CD8-positive, alpha-beta memory T cell (primary cell): ENCODE measurements at places on chromosomes 6 and 20.

DNA sequence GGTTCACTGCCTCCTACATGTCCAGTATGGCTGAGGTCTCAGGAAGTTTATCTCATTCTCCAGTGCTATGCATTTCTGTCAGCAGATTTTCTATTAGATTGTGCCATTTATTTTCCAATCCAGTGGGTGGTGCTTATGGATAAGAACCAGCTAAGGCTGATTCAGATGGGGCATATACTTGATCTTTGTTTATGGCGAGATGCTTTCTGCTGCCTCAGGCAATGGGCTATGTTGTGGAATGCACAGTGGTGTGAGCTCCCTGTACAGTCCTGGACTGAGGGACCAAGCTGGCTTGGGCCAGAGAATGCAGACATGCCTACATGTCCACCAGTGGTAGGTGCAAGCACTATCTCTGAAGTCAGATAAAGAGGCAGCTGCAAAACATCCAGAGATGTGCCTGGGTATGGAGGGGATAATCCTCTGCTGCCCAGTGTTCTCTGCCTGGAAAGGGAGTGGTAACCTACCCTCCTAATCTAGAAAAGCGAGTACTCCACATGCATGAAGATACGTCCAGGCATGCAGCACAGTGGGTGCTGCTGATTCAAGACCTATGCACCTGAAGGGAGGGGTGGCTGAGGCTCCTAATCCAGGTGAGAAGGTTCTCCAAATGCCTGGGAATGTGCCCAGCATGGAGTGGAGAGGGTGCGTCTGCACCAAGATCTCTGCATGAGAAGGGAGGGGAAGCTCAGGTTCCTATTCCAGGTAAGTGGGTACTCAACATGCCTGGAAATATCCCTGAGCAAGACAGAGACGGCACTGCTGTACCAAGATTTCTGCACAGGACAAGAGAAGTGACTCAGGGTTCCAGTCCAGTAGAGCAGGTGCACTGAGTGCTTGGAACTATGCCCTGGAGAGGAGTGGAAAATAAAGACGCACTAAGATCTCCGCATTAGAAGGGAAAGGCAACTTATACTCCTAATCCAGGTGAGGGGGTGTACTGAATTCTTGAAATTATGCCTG is 9.4 kb downstream of the CST4 start:
- no peak for DNase-seq

DNA sequence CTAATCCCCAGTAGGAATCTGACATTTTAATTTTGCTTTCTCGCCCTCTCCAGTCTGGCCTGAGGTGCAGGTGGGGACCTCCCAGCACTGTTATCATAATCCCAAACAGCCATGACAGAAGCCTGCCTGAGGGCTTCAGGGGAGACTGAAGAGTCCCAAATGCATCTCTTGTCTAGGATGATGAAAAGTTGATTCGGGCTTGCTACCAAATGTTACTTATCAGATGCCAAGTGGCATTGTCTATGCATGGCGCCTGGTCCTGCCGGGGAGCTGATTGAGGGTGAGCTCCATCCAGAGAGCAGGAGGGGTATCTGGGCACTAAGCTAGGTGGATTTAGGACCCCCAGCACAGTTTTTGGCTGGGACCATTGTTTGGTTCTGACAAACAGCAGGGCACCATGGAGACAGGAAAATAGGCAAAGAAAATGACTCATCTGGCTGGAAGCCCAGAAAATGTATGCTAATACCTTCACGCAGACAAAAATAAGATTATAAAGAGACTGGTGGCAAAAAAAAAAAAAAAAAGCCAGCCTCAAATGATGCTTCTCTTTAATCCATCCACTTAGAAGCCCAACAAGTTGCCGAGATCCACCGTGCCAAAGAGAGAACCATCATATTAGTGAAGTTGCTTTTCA is 513.7 kb upstream of the SULF2 start:
- DNase-seq, result no peak

- DNase-seq, result no peak
These were observed 9.8 kb upstream of the AMD1 start for GRCh38 chr6:110864824-110865223.

GRCh38 chr6:68826501-68826900 is 191.4 kb downstream of the ADGRB3 start:
- DNase-seq, result no peak

DNA sequence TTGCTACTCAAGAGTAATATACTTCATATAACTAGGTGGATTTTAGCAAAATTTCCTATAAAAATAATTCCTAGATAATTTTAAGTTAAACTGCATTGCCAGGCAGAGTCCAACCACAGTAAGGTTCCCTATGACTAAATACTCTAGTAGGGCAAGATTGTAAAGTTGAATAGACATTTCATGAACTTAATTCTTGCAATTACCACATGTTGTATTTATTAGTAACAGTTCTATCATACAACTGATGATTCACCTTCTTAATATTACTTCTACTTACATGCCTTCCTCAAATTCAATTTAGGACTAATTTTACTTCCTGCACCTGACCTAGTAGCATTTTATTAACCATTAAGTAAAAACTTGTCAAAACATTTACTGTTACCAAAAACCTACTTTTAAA is 266.7 kb upstream of the THEMIS start:
- DNase-seq, result no peak

- no peak for DNase-seq
These were observed 16.2 kb downstream of the TTLL2 start for GRCh38 chr6:167341038-167341583.

DNA sequence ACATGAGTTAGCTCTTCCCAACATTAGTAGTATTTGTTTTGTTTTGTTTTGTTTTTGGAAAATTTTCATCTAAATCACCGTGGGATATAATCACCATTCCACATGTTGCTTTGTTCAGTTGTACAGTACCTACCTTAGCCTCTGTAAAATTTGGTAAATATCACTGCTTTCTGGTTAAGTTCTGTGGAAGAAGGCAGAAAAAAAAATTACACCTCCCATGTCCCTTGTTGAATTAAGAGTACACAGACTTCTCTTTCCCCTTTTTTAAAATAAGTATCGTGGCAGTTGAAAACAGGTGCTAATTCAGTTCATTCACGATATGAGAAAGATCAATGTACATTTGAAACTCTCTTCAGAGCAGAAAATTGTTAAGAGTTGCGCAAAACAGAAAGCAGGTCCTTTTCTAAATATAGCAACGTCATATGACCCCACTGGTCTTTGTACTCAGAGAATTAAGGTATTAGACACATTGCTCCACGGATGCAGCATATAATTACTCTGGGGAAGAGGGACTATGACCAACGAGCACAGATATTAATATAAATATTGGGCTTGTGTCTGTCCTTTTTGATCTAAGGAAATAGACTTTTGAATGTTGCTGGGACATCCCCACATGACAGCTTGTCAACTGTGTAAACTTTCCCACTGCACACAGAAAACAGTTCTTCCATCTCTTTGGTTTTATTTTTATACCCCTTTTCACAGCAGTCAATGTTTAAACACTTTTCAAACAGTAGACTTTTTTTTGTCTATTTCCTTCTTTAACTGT is 58.6 kb upstream of the ZNF217 start:
- DNase-seq, result no peak

DNA sequence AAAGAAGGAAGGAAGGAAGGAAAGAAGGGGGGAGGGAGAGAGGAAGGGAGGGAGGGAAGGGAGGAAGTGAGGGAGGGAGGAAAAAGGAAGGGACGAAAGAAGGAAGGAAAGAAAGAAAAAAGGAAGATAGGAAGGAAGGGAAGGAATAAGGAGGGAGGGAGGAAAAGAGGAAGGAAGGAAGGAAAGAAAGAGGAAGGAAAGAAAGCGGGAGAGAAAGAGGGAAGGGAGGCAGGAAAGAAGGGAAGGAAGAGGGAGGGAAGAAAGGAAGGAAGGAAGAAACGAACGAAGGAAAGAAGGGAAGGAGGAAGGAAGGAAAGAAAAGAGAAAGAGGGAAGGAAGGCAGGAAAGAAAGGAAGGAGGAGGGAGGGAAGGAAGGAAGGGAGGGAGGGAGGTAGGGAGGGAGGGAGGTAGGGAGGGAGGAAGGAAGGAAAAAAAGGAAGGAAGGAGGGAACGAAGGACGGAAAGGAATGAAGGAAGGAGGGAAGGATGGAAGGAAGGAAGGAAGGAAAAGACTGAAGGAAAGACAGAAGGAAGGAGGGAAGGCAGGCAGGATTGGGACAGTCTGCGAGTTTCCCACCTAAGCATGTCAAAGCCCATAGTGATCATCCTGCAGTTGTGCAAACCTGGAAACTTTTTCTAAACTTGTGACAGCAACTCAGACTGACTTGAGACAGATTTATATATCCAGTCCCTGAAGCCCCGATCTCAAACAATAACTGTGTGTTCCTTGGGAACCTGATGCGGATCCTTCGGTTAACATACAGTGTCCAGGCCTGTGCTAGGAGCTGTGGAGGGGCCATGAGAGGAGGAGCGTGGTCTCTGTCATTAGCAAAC is 59.8 kb upstream of the IYD start:
- no peak for DNase-seq

GRCh38 chr6:161013695-161014094 is 22.1 kb downstream of the MAP3K4 start:
- no peak for DNase-seq

DNA sequence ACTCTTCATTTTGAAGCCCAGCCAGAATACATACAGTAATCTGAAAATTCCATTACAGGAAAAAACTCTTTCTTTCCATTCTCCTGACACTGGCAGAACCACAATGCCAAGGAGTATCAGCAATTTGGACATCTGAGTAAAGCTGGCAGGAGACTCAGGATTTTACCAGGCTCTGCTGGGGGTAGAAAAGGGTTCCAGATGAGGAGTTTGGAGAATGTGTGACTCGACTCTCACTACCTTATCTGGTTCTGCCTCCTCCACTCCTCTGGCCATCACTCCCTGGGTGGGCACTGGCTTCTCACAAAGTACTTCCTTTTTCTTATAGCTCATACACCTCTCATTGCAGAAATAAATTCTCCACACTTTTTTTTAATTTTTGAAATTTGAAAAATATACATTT is 10.6 kb upstream of the WFDC8 start:
- DNase-seq, result no peak

DNA sequence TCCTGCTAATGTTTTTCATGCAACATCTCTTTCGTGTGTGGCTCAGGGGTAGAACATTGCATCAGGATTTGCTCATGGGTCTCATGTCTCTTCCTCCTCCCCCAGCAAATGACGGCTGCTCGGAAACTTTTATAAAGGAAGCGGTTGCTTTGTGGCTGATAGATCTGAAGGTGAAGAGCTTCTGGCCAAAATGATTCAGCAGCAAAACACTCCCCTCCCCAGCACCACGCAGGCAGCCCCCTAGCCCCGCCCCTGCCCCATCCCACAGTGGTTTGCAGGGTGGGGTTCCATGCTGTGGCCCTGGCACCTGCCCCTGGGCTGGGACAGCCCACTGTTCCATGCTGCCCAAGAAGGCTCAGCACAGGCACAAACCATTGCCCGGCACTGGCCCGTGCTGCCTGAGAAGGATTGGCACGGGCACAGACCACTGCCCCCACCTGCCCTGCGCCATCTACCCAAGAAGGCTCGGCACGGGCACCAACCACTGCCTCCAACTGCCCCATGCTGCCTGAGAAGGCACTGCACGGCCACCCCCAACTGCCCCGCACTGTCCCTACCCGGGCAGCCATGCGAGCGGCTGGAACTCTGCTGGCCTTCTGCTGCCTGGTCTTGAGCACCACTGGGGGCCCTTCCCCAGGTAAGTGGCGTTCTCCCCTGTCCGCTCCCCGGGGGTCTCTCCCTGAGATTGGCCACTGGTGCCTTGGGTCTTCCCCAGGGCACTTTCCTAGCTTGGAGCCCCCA is at the start of gene CST7:
CST7 (plus strand) TSS at position 331 of the 741 bp plus-strand sequence; CDS start at position 568, 237 bp downstream.
- DNase-seq, result peak; percentile 70

- no peak for DNase-seq
These were observed 12.7 kb upstream of the FOXF2 start for GRCh38 chr6:1376653-1377052.

GRCh38 chr6:151422981-151423380 is 28.9 kb downstream of the RMND1 start:
- DNase-seq, result no peak

GRCh38 chr6:33696548-33697518 is 14.7 kb downstream of the UQCC2 start:
- no peak for DNase-seq

DNA sequence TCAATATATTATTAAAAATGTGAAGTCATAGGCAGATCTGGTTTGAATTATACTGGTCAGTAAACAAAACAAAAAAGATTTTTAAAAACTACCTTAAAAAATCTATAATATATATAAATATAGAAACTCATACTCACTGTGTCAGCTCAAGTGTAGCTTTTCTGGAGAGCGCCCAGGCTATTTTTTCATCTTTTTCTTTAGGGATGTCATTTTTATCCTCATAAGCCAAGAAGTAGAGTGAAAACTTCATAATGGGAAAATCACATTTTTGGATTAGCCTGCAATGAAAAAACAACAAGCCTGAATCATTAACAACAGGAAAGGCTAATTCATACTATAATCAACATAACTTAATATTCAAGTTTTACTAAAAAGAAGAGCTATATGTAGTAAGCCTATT is 18.7 kb downstream of the GLO1 start:
- no peak for DNase-seq

GRCh38 chr6:11353921-11354389 is 121.5 kb upstream of the NEDD9 start:
- DNase-seq, result peak; percentile 49

GRCh38 chr6:157137501-157137900 is 185.8 kb downstream of the TMEM242 start:
- DNase-seq, result no peak

GRCh38 chr6:25026723-25027122 is 91.0 kb upstream of the RIPOR2 start:
- DNase-seq, result no peak

- peak; percentile 31 for DNase-seq
These were observed 13.3 kb downstream of the GRM4 start for GRCh38 chr6:34132486-34133185.

GRCh38 chr6:142699391-142699790 is 245.6 kb downstream of the HIVEP2 start:
- DNase-seq, result no peak

GRCh38 chr20:10090588-10091166 is 55.9 kb downstream of the ANKEF1 start:
- DNase-seq, result no peak

DNA sequence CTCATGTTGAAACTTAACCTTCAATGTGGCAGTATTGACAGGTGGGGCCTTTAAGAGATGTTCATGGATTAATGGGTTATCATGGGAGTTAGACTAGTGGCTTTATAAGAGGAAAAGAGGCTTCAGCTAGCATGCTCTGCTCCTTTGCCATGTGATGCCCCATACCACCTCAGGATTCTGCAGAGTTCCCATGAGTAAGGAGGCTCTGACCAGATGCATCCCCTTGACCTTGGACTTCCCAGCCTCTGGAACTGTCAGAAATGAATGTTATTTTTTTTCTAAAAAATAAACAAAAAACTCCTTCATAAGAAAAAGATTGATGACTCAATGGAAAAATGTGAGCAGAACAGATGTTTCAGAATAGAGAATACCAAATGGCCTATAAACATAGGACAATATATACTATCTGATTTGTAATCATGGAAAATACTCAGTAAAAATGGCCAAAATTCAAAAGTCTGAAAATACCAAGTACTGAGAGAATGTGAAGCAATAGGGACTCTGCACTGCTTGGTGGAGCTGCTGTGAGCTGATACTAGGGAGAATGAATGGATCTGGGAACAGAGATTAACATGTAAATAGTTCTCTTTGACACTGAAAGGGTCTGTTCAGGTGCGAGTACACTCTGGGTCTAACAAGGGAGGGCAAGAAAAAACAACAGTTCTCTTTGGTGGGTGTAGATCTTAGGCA is 7.4 kb upstream of the TRIM39 start:
- DNase-seq, result no peak

- no peak for DNase-seq
These were observed 119.4 kb upstream of the GJE1 start for GRCh38 chr6:142013287-142013686.
